SW480 (cell line): ENCODE measurements at places on chromosomes 2 and 18.

- DNase-seq, result no peak
These were observed 5.6 kb upstream of the SMIM21 start for GRCh38 chr18:75433098-75433497.

- DNase-seq, result no peak
These were observed 5.3 kb downstream of the SLC4A3 start for GRCh38 chr2:219632760-219633105.

- DNase-seq, result peak; percentile 65
These were observed 22.6 kb downstream of the FER1L5 start for GRCh38 chr2:96665083-96665569.

GRCh38 chr2:27855476-27855875, 34.7 kb downstream of the RBKS start:
- DNase-seq, result no peak

GRCh38 chr2:215576572-215576971, 140.7 kb upstream of the FN1 start:
- DNase-seq, result no peak

DNA sequence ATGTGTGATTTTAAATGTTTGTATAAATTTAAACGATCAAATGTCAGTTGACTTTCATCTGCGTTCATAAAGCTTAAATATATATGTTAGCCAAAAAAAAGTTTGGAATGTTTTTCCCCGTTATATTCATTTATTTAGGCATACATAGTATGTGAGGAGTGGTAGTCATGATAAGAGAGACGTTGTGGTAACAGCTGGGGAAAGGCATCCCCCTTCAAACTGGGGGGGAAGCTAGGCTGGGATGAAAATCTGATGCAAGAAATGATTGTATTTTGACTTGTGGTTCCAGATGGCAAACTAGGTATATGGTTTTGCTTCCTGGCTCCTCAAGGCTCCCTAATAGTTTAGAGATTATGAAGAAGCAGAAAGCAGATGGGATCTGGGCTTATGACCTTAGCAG, 30.1 kb downstream of the ITGA6 start:
- DNase-seq, result no peak

- no peak for DNase-seq
These were observed 132.8 kb upstream of the ACVR2A start for GRCh38 chr2:147712051-147712450.

- no peak for DNase-seq
These were observed 128.7 kb downstream of the PLA2R1 start for GRCh38 chr2:159933727-159934049.

DNA sequence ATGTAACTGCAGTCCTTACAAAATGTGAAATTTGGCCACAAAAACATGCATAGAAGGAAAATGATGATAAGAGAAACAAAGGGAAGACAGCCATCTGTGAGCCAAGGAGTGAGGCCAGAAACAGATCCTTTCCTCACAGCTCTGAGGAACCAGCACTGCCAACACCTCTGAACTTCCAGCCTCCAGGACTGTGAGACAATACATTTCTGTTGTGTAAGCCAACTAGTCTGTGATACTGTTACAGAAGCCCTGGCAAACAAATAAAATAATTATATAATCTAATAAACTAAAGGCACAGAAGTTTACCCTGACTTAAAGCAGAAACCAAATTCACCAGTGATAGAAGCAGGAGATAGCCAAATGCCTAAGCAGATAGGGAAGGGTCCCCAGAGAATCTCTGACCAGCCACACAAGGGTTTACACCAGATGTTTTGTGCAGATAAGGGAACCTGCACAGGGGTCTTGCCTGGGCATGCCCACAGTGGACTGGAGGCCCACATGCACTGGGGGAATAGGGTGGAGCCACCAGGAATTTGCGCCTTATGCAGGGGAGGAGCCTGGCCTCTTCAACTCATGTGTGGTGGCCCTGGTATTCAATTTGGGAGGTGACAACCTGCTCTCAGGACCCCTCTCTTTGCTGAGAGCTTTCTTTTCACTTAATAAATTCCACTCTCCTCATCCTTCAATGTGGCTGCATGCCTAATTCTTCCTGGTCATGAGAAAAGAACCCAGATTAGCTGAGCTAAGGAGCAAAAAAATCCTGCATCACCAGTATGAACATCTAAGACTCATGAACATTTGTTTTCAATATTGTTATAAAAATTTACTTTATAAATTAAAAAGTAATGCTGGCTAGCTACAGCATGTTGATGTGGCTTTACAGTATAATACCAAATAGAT, 3.8 kb upstream of the GCC2 start:
- no peak for DNase-seq

DNA sequence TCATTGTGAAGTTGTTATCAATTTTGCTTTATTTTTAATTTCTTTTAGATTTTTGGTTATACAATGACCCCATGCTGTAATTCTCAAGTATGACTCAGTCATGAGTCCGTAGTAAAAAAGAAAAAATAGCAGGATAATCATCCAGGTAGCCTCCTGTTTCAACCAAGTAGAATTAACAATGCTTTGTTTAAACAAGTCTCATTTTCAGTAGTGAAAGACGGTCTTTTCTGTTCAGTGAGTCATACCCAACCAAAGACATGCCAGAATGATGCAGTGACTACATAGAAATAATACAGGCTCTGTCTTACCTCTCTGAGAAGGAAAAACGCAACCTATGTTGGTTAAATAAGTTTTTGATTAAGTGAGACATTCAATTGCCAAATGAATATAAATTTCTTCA, 67.8 kb upstream of the DSC1 start:
- peak; percentile 26 for DNase-seq

DNA sequence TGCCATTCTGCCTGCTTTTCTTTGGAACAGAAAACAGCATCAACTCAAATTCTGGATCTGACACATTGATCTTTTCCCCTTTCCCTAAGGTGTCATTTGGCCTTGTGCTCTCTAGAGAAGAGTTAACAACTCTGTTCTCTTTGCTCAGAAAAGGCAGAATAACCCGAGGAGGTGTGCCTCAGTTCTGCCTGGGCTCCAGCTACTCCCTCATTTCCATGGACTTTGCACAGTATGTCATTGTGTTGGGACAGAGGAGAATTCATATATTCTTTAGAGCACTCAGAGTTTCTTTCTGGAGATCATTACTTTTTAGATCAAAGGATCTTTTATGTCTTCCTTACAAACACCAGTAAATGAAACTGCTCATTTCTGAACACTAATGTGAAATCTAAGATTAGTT, 249.1 kb downstream of the PHLPP1 start:
- DNase-seq, result no peak

DNA sequence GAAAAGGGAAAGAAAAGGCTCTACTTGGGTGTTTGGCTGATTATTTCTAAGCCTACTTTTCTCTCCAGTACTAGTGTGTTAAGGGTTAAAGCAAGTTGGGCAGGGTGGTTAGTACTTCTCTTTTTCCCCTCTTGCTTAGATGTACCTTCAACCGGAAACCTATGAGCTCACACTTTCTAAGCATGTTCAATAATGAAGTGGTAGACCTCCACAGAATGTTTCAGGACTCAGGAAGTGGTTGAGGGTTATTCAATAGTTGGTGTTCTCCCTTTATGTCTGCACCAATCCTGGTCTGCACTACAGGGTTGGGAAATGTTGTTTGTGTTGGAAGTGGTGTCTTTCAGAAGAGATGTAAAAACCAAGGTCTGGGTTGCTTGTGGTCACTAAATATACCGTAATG, 137.1 kb downstream of the ZEB2 start:
- DNase-seq, result no peak

GRCh38 chr2:8558096-8558495, 123.8 kb upstream of the ID2 start:
- no peak for DNase-seq

DNA sequence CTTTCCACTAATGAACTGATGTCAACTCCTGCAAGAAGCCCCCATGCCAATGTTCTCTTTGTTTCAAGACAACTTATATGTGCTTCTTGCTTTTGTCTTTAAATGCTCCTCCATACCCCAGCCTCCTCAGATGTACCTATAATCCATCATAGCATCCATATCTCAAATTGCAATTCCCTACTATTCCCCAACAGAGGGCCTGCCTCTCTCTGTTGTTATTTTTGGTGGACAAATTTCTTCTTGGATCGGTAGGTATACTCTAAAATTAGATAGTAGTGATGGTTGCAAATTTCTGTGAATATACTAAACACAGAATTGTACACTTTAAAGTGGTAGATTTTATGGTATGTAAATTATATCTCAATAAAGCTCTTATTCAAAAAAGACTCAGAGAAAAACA, 820.1 kb downstream of the METTL4 start:
- DNase-seq, result no peak

DNA sequence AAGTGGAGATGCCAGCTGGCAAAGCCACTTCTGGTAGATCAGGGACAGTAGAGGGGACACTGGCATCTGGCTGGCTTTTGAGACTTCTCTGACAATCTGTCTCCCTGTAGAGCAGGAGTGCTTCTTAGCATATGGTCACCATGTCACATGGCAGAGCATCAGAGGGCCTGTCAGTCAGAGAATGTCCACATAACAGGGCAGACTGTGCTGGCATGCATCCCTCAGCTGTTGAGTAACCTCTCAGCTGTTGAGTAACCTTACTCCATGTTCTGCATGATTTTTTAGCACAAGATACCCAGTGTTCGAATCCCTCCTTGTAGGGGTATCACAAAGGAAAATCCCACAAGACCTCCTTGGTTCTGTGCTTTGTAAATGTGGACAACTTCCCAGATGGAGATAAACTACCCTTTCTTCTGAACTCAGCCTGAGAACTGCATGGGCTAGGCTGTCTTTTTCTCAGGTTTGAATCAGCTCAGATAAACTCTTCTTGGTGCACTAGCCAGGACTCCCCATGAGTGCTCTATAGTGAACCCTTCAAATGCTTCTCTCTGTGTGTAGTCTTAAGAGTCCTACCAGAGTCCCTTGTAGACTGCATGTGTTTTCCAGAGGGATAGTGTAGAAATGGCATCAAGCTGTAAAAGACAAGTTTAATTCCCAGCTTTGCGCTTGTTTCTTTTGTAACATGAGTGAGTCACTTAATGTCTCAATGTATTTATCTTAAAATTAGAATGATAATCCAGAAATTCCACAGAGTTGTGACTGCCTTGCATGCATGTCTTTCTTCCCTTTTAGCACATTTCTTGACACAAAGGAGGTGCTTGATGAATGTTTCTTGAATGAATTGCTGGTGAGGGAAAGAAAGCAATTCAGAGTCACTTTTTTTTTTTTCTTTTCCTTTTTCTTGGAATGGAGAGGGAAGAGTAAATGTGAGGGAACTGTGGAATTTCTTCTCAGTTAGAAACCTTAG, 442.3 kb upstream of the HNMT start:
- no peak for DNase-seq

DNA sequence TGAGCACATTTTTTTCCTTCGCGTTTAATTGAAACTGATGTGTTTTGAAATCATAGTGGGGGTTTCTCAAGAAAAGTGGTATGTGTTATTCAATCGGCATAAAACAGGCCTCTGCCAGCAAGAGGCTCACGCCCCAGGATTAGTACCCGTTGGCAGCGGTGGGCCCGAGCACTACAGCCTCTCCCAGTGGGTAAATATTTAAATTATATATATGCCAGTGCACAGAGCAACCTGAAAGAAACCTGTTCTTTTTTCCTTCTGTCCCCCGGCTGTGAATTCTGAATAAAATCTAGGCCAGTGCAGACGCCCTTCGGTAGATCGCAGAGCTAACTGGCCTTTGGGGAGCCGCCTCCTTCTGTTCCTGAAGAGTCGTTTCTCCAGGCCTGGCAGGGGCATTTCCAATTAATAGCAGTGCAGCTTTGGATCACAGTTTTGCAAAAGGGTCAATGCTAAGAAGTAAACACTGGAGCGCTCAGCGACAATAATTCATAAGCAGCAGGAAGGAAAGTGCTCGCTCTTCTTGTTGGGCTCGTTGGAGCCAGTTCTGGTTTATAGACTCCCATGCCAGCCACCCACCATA, 202.8 kb upstream of the SALL3 start:
- DNase-seq, result no peak

- DNase-seq, result no peak
These were observed 135.1 kb downstream of the DLGAP1 start for GRCh38 chr18:4319738-4320677.

GRCh38 chr2:199847181-199847864, 3.7 kb downstream of the FTCDNL1 start:
- no peak for DNase-seq

- DNase-seq, result no peak
These were observed 22.2 kb upstream of the NAB1 start for GRCh38 chr2:190626641-190627210.

DNA sequence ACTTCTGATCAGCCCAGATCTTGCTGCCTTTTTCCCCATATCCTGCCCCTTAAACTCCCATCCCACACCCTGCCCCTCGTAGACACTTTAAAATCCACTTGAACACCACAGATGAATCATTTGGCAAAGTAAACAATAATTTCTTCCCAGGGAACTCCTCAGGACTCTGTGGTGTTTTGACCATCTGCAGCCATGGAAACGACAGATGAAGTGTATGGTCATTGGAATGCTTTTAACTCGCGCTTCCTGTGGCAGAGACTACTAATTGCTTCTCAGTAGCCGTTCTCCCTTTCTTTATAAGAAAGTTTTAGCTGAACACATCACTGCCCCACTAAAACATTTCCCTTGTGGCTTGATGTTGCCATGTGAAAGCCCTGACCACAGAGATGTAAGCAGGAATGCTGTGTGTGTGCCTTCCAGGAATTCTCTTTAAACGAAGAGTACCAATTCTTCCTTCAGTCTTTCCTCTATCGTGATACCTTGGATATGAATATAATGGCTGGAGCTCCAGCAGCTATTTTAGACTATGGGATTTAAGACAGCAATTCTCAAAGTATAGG, 92.7 kb upstream of the PARD3B start:
- peak; percentile 98 for DNase-seq

DNA sequence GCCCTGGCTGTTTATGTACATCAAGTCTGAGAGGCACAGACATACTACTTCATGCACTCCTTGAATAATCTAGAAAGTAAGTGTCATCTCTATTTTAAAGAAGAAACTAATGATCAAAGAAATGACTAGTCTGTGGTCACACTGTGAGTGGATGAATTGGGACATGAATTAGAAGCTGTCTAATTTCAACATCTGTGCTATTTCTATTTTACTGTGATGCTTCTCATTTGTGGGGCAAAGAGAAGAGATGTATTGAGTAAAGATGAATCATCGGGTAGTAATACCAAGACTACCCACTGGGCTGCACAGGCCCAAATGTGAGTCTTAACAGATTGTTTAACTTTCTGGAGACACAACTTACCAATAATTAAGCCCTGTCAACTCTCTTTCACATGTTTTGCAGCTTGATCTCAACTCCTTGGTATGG, 42.4 kb upstream of the MTIF2 start:
- DNase-seq, result no peak

GRCh38 chr2:217106650-217107014, 246.8 kb upstream of the TNP1 start:
- no peak for DNase-seq

DNA sequence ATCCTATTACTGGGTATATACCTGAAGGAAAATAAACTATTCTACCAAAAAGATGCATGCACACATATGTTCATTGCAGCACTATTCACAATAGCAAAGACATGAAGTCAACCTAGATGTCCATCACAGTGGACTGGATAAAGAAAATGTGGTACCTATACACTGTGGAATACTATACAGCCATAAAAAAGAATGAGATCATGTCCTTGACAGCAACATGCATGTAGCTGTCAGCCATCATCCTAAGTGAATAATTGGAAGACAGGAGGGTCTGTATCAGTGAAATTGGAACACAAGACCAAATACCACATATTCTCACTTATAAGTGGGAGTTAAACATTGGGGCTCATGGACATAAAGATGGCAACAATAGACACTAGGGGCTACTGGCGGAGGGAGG, 27.7 kb upstream of the TWIST2 start:
- DNase-seq, result no peak

- DNase-seq, result no peak
These were observed 84.9 kb downstream of the DGKD start for GRCh38 chr2:233439191-233439590.

- no peak for DNase-seq
These were observed 425.1 kb downstream of the RND3 start for GRCh38 chr2:150062416-150062815.
